Activated naive CD8-positive, alpha-beta T cell treated with anti-CD3 and anti-CD28 coated beads, Interleukin-2, amount 10 ng/mL, durations not matched to agents 7 days and 5 days (primary cell): ENCODE measurements at places on chromosomes 5 and 9. TPM values are rescaled to one million over a fixed set of nuclear protein-coding genes. Genes with fewer than 3 reads are reported as not detected.
A peak's percentile ranks its signal among the peaks of the same experiment; 100 is the strongest.

DNA sequence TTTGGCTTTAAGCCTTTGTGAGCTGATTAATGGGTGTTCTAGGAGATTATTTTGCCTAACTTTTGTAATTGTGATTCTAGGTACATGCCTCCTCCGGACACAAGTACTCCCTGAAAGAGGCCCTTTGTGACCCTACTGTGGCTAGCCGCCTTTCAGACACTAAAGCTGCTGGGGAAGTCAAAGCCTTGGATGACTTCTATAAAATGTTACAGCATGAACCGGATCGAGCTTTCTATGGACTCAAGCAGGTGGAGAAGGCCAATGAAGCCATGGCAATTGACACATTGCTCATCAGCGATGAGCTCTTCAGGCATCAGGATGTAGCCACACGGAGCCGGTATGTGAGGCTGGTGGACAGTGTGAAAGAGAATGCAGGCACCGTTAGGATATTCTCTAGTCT, 13.6 kb downstream of the ITGA1 start:
- no peak for DNase-seq

GRCh38 chr9:83937861-83938455, 16.7 kb upstream of the KIF27 start:
- DNase-seq, result no peak

GRCh38 chr5:54063817-54064216, 246.6 kb downstream of the ARL15 start:
- DNase-seq, result no peak

DNA sequence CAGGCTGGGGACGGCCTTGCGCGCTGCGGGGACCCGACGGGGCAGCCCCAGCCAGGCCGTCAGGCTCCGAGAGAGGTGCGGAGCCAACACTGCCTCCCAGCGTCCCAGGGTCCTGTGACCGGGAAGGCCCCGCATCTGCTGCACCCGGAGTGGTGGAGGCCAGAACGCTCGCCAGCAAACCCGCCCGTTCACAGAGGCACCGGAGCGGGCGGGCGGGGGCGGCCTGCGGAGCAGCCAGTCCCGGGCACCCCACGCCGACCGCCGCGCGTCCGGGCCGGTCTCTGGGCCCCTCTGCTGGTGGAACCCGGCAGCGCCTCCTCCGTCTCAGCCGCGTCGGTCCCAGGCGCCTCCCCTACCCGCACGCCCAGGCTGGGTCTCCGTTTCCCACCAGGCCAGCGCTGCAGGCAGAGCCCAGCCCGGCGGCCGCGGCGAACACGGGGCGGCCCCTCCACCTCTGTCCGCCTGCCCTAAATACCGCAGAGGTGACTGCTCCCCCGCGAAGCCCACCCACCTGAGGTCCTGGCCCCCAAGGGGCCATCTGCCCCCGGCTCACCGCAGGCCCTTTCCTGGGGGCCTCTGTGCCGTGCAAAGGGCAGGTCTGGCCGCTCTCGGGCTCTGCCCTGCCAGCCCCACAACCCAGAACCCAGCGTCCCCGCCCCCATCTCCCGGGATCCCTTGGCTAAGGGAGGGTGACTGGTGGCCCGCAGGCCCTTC, 15.9 kb downstream of the EXD3 start:
- DNase-seq, result peak; percentile 86

Gene CSF1R
- total RNA-seq, result 3.4 TPM

GRCh38 chr5:92695123-92696003, 885.7 kb downstream of the NR2F1-AS1 start:
- no peak for DNase-seq

GRCh38 chr5:97979740-97980139, 793.7 kb upstream of the RGMB start:
- no peak for DNase-seq

DNA sequence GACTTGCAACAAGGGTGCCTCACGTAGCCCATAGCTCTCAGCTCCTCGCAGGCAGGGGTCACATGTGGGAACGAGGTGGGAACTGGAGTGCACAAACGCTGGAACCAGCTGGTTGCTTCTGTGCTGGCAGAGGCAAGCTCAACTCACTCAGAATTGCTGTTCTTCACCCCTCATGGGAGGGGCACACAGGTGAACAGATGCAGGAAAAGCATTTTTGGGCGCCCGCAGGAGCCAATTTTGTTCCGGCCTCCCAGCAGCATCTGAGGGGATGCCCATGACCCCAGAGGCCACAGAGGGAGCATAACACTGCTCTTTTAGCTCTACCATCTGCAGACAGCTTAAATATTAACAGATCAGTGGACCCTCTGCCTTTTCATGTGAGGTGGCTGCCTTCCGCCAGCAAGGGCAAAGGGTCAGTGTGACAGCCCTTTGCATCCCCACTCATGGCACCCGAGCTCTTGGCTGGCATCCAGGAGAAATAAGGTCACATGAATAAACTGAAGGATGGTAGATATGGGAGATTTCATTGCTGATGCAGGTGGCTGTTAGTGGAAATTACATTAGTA, 196.2 kb downstream of the SLCO4C1 start:
- DNase-seq, result no peak

Gene ANXA2R
- total RNA-seq, result 39.2 TPM

DNA sequence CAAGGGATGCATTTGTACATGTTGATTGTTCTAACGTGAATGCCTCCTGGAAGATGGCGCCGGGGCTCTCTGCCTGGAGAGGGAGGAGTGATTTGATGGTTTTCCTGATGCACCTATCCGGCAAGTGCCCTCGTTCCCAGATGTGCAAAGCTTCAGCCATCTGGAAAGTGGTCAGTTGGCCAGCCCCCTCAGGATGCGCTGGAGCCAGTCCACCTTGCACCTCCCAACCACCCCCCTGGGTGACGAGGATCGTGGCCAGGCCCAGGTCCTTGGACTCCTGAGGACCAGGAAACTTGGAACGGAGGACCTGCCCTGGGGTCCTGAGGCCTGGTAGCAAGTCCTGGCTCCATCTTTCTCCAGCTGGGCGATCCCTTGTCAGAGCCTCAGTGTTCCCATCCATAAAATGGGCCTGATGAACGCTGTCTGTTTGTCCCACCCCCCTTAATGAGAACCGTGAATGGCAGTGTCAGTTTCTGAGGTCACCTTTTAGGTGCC, 23.6 kb upstream of the RNU6ATAC start:
- DNase-seq, result peak; percentile 22

GRCh38 chr5:10324518-10325370, 17.0 kb upstream of the CMBL start:
- DNase-seq, result no peak

GRCh38 chr9:72816666-72817065, 136.2 kb downstream of the ALDH1A1 start:
- no peak for DNase-seq

DNA sequence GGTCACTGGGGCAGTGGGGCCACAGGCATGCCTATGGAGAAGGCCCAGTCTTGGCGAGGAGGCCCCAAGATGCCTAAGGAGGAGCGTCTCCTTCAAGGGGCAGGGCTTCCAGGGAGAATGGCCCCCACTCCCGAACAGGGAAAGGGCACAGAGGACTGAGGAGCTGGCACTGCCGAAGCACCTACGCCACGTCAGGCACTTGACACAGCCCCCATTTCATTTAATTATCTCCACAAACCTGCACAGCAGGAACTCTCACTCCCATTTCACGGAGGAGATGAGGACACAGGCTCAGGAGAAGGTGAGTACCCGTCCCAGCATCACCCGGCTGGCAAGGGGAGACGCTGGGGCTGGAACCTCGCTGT, 26.0 kb downstream of the EGR1 start:
- DNase-seq, result no peak

Gene ABLIM3
- not detected for total RNA-seq

Gene CTXN3
- not detected for total RNA-seq

Gene EQTN
- not detected for total RNA-seq

DNA sequence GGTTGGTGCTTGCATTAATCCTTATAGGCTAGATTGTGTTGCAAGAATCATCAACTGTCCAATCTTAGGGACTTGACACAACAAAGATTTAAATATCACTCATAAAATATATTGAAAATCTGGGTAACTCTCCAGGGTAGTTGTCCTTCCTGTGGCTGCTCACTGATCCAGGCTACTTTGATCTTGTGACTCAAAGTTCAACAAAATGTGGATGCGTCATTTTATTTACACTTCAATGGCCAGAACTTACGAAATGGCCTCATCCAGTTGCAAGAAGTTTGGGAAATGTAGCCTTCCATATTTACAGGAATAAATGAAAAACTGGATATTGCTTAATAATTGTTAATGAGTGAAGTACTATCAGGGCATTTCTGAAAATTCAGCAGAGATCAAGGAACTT, 235.5 kb upstream of the ACTBL2 start:
- DNase-seq, result no peak

GRCh38 chr9:6904371-6904770, 146.6 kb downstream of the KDM4C start:
- DNase-seq, result no peak

DNA sequence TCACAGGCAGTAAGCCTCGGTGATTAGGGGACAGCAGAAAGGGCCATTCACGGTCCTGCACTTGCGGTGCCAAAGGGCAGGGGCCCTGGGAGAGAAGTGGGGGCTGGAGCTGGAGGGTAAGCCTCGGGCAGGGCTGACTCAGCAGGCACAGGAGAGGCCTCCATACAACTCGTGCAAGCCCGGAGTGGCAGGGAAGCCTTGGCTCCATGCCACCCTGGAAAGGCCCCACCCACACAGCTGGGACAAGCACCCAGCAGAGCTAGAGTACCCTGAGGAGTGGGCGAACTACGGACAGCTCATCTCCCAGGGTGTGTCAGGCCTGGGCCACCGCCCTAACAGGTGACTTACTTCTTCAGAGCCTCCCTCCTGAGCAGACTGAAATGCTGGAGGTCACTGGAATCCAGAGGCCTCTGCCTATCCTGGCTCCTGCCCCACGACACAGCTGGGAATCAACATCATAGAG, 5.6 kb upstream of the CAMK2A start:
- no peak for DNase-seq
